ENCODE measurements at places on chromosomes 6 and 20.

- no peak for DNase-seq
Observed at GRCh38 chr6:169883316-169883715, 131.9 kb downstream of the ERMARD start.

- no peak for DNase-seq
Observed at GRCh38 chr20:24469894-24470745, 691 bp downstream of the SYNDIG1 start.

GRCh38 chr6:126227833-126228702 lies 111.8 kb upstream of the CENPW start:
- DNase-seq = no peak

- peak; percentile 80 for DNase-seq
Observed at GRCh38 chr6:144351379-144352127, 66.4 kb downstream of the UTRN start.

DNA sequence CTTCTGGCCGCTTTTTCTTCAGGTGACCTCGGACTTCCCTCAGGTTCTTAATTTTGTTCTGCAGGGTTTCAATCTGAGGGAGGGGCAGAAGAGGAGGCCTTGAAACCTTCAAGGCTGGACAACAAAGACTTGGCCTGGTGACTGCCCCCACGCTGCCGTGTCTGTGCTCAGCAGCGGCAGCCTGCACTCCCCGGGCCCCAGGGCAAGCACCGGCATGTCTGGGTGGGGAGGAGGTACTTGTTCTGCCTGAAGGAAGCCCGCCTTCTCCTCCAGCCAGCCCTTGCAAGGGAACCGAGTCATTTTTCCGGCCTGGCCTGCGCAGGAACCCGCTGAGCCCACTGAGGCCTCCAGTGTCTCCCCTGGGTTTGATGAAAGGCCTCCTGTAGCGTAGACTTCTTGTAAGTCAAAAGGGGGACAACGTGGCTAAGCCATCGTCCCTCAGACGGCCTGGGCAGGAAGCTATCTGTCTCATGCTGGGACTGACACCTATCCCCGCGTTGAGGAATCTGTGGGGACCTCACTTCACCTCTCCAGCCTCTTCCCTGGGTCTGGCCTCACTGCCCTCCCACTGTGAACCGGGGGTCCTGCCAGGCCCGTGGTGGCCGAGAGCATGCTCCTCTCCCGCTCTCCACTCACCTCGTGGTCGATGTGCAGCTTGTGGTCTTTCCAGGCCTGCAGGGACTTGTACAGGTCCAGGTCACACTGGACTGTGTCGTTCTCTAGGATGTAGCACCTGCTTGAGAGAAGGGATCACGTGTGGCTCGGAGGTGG lies 119.9 kb downstream of the SULF2 start:
- no peak for DNase-seq

- DNase-seq = no peak
Observed at GRCh38 chr6:153488267-153488666, 357.2 kb upstream of the RGS17 start.

DNA sequence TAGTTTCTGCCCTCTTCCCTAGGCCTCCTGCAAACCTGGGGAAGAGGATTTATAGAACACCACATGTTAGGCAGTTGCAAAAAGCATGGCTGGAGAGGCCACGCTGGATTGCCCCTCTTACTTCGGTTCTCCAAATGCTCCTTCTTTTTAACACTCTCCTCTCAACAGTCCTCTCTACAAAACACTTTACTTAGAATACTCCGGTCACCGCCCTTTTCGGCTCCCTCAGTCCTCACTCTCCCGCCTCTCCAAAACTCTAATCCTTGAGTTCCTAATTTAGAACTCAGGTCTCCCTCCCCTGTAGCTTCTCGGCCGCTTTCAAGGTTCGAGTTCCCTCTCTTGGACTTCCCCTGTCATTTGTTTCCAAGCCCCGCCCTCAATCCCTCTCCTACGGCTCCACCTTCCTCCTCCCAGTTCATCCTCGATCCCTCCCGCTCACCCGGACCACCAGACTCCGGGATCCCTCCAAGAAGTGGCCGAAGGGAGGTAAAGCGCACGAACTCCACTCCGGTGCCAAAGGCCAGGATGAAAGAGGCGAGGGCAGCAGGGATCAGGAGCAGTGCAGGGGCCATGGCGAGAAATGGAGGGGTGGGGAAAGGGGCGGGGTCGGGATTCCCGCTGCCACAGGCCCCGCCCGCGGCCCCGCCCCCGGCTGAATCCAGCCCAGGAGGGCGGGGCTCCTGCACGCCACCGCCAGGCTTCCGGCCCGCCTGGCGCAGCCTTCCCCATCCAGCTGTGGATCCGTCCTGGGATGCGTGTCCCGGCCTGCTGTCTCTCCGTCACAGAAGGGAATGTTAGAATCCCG lies at the start of gene NRM:
NRM (minus strand) TSS at position 582 of the 805 bp plus-strand sequence; CDS start at position 572, 10 bp downstream.
- DNase-seq = peak; percentile 59

DNA sequence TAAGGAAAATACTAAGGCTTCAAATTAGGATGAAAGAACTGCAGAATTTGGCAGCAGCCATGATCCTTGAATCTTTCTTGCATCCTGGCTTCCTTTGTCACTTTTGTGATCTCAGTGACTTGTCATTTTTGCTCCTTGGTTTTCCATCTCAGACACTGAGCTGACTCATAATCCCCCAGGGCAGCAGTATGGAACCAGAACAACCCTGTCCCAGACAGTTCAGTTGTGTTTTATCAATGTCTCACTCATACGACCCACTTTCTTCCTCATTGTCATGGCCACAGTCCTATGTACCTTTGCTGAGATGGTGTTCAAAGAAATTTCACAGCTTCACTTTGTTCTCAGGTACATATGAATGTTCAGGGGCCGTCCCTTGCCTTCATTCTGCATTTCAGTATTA lies 488.5 kb upstream of the BTBD3 start:
- DNase-seq = no peak

DNA sequence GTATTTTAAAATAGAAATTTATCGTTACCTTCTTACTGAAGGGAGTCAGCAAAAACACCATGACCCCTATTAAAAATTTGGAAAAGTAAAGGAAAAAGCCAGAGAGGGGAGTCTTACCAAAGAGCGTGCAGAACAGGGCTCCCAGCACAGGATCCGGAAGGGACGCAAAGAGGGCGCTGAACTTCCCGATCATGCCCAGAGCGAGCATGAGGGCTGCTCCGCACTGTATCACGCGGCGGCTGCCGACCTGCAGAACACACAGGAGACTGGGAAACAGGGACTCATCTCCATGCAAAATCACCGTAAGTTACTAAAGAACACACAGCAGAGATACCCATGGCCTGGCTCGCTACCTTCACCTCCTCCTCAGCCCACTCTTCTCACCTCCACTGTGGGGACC lies 138.6 kb downstream of the SLC23A2 start:
- DNase-seq = no peak

DNA sequence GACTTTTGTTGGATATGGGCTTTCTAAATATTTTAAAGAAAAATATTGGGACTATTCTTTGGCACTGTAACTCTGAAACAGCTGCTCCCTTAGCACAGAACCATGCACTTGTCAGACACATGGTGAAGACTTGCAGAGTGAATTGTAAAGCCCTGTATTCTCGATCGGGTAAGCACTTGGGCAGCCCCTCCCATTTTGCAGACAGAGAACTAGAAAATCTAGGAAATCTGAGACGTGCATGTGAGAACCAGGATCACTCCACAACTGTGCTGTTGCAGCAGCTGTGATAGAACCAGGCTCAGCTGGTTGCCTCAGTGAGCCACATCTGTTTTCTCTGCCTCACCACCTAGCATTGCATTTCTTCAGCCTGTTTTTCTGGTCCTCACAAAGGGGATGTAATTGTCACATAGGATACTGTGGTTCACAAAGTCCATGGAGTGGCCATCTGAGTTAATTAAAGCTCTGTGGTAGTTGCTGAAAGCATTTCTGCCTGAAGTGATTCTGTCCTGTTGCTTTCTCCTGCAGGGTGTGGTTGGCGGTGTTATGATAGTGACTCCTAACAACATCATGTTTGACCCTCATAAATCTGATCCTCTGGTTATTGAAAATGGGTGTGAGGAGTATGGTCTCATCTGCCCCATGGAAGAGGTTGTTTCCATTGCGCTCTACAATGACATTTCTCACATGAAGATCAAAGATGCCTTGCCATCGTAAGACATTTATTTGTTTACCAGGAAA lies 71.8 kb upstream of the HINT3 start:
- DNase-seq = no peak

GRCh38 chr6:122322824-122323223 lies 76.6 kb upstream of the HSF2 start:
- no peak for DNase-seq

DNA sequence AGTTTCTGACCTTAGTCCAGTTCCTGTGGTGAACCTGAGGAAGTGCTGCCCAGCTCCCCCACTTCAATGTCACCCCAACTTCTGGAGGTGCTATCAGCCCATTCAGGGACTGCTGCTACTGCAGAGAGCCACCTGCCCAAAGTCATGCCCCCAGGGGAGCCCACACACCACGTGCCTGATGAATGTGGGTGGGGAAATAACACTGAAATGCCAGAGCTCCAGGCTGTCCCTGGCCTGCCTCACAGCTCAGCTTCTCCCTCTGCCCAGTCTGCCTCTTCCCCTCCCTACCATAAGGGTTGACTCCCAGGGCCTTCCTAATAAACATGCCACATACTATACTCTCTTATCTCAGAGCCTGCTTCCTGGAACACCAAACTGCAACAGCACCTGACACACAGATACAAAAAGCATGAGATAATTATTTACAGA lies 276.4 kb upstream of the MOCS1 start:
- no peak for DNase-seq

- no peak for DNase-seq
Observed at GRCh38 chr6:14524319-14524718, 406.7 kb downstream of the CD83 start.

- no peak for DNase-seq
Observed at GRCh38 chr20:5674176-5674660, 76.0 kb upstream of the SHLD1 start.

GRCh38 chr20:63810730-63811490 lies 20.2 kb downstream of the ZBTB46 start:
- no peak for DNase-seq

GRCh38 chr6:145744619-145745018 lies 9.3 kb upstream of the EPM2A start:
- DNase-seq = no peak

DNA sequence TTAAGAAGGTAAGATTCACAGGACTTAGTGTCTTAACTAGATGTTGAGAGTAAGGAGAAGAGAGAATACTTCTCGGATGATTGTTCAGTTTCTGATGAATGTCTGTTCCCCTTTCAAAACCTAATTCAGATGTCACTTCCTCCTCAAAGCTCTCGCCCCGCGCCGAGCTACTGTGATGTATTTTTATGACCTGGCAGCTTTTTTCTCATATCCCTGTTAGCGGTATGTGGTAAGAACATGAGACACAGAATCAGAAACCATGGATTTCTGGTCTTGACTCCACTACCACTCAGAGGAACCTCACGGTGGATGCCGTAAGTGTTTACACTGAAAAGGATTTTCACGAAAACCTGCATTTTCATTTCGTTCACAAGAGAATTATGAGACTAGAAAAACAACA lies 48.4 kb downstream of the CEP43 start:
- DNase-seq = no peak

- DNase-seq = no peak
Observed at GRCh38 chr6:126181173-126181741, 158.7 kb upstream of the CENPW start.

DNA sequence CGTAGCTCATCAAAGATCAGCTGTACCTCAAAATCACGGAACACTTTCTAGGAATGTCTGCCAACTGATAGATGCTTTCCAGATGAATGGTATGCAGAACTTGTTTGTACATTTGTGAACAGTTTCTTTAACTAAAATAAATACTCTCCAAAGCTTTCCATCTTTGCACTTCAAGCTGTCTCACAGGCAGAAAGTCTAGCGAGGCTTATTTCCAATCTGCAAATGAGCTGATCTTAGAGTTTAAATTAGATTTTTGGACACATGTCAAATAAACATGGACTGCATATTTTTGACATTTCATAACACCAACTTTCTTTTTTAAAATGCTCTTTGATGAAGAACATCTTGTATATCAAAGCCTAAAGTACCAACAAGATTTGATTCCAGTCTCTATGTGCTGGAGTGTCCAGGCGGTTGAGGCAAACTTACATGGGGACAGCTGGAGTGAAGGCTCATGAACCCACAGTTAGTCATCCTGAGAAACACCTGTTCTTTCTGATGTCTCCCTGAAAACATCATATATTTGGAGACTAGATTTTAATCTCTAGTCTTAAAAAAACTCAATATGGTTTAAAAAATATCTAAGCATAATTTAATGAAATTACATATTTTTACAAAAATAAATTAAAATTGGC lies 268.6 kb upstream of the AGPAT4 start:
- DNase-seq = no peak

DNA sequence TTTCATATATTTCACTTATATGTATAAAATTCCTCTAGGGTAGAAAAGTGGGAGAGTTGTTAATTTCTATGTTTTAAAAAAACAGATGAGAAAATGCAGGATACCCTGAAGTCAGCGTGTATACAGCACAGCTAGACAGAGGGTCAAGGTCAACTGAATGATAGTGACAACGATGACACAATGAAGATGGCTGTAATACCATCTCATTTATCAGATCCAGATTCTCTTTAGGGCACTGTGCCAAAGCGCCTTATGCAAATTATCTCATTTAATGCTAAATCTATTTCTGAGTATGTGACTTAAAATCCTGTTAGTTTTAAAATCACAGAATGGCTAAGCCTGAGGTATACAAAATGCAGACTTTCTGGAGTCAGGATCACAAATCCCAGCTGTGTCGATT lies 431.4 kb upstream of the RUNX2 start:
- no peak for DNase-seq

GRCh38 chr6:39466631-39467030 lies 144.1 kb upstream of the KCNK16 start:
- DNase-seq = no peak

GRCh38 chr20:58903614-58904013 lies 51.1 kb downstream of the GNAS start:
- no peak for DNase-seq

GRCh38 chr6:132209351-132209750 lies 191.9 kb downstream of the MOXD1 start:
- DNase-seq = no peak

DNA sequence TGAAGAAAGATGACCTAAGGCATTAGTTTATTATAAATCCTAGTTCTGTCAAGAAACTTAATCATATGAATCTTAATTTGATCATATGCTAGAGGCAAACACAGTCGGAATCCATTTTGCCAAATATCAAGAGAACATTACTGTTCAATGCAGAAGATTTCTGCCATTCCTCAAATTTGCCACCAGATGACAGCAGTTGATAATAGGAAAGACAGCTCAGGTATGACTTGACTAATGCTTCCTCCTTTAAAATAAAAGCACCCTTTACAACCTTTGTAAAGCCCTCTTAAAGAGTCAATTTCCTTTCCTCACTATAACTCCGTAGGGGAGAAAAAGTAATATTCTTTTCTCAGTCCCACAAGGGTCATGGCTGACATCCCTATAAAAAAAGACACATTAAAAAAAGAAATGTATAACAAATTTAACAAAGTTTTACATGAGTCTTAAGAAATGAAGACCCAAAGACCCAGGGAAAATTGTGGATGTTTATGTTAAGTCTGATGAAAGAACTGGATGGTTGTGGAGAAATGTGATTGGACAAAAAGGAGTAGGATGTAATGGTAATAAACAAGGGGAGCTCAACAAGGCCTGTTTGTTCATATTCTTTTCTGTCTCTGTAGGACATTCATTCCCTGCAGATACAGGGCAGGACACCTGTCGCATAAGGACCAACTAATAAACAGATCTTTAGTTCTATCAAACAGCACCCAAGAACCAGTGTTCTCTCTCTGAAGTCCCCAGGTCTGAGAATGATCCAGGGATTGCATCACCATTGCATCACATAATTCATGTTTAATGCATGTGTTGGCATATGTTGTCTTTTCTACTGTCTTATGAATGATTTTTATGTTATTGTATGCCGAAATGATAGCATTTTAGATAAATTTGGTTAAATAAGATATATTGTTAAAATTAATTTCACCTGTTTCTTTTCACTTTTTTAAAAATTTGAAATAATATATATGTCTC lies 23.0 kb upstream of the IL17A start:
- DNase-seq = peak; percentile 49

Measured in dermis microvascular lymphatic vessel endothelial cell (primary cell).